EL (cell line): ENCODE measurements at places on chromosomes 16 and 17.

DNA sequence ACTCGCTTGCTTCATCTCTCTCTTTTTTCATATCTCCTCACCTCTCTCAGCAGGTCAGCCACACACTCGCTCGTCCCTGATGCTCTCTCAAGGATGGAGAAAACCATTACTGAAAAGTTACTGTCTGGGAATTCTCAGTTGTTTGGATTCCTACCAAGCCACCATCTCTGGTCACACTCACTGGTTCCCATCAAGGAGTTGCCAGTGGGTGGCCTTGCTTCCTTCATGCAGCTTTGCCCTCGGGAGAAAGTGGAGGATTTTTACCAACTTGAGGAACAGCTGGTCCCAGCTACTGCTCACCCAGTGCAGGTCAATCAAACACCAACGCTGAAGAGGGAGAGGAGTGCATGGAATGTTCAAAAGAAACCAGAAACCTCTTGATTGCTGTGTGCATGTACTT, 25.3 kb downstream of the MEOX1 start:
- DNase-seq = no peak

GRCh38 chr17:44132275-44132821, 8.9 kb upstream of the HDAC5 start:
- DNase-seq = peak; percentile 60

GRCh38 chr17:63178530-63178929, 212.5 kb downstream of the TANC2 start:
- DNase-seq = peak; percentile 48

- no peak for DNase-seq
These were observed 249.1 kb downstream of the GRIN2A start for GRCh38 chr16:9932919-9933653.

- DNase-seq = peak; percentile 2
These were observed 190.1 kb downstream of the C16orf78 start for GRCh38 chr16:49563666-49564065.

GRCh38 chr17:79608624-79608959, 2.3 kb downstream of the RBFOX3 start:
- DNase-seq = no peak

DNA sequence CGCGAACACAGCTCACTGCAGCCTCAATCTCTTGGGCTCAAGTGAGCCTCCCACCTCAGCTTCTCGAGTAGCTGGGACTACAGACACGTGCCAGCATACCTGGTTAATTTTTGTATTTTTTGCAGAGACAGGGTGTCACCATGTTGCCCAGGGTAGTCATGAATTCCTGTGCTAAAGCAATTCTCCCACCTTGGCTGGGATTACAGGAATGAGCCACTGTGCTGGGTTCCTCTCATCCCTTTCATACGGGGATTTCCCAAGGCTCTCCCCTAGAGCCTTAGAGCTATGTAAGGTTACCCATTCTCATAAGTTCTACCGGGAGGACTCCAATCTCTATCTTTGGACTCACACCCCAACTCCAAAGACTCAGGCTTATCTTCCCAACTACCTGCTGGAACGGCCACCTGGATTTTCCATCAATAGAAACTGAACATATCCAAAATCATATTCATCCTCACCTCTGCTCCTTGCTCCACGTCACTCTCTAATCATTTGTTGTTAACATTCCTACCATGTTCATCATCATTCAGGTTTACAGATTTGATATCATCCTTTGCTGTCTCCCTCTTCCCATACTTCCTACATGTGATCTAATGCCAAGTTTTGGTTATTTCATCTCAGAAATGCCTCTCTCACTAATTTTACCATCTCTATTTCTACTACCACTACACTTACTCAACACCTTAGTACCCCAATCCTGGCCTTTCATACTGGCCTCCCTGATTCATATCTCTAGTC, 92.5 kb downstream of the NCOR1 start:
- peak; percentile 19 for DNase-seq

DNA sequence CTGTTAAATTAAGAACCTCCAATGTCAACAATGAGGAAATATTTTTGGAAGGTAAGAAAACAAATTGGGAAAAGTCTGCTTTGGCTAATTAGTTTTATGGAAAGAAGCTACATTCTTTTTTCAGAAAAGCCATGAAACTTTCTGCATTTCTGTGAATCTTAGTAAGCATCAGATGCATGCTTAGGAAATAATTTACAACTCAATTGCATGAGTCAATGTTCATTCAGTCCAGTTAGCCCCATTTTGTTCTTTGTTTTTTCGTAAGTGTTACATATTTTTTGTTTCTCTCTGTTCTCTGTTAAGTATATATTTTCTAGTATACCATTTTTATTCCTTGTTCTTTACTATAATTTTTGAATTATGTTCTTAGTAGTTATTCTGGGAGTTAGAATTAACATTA, 195.2 kb upstream of the KIF2B start:
- peak; percentile 77 for DNase-seq

DNA sequence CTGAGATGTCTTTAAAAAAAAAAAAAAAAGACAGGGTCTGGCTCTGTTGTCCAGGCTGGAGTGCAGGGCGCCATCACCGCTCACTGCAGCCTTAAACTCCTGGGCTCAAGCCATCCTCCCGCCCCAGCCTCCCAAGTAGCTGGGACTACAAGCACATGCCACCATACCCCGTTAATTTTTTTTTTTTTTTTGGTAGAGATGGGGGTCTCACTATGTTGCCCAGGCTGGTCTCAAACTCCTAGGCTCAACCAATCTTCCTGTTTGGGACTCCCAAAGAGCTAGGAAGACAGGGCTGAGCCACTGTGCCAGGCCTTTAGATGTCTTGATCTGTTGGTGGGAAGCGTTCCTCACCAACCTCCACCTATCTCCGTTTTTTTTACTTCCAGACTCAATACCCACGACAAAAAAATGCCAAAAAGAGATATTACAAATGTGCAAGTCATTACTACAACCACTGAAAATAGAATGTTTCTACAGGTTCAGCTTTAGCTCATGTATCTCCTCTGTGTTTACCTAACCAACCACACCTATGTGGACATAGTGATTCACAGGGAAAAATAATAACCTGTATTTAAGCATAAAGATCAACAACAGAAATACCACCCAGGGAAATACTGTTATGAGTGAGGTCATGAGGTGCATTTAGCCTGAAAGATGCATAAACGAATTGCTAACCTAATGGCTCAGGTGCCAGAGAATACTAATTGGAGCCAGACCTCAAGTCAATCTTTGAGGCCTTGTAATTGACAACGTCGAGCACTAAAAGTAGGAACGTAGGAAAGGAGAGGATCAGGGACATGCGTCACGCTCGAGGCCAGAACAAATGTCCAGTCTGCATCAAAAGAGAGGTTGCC, 22.6 kb downstream of the NACA2 start:
- no peak for DNase-seq

GRCh38 chr16:515939-516226, 11.6 kb upstream of the CAPN15 start:
- DNase-seq = no peak

GRCh38 chr16:75251280-75252048, at the start of gene BCAR1:
Gene BCAR1 (minus strand): TSS chr16:75251624. CDS start chr16:75251482, 142 bp downstream.
- peak; percentile 93 for DNase-seq
